ENCODE measurements at places on chromosomes 13 and 19.
A peak's percentile ranks its signal among the peaks of the same experiment; 100 is the strongest.

GRCh38 chr13:31946091-31946770 is 85.3 kb upstream of the FRY start:
- no peak for DNase-seq

DNA sequence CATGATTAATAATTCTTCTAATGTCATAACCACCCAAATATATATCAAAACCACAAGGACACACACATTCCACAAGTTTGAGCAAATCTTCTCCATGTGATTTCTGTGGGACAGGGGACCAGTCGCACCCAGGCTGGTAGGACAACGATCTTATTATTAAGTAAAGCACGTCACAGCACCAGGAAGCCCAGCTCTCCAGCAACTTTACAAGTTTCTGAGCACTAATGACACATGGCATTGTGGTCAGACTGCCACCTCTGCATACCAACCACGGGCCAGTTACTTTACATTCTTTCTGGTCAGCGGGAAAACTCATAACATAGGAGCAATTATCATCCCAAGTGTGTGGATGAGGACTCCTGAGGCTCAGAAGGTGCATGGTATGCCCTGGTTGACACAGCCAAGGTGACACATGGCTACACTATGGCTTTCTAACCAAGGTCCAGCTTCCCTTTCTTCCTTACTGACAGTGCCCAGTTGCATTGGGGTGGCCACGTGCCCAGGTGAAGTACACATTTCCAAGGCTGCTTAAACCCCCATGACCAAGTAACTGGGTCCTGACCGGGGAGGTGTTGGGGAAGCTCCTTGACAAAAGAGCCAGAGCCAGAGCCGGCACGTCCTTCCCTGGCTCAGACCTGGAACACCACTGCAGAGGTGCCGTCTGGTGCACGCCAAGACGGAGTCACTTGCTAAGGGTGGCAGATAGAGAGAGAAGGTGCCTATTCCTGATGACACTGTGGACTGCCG is 27.4 kb downstream of the LATS2 start:
- no peak for DNase-seq

DNA sequence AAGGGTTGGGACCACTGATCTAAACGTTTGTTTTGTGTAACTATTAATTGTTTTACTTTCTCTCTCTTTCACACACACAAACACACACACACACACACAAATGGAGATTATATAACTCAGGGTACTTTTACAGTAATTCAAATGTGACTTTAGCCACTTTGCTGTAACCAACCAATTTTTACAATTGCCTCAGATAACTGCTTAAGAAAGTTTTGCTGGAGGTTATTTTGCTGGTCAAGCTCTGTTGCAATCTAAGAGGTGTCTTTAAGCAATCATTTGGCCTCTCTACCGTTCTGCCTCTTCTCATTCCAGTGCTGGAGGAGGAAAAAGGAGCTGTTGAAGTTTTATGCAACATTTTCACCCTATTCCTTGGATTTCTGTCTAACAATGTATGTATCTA is 63.0 kb downstream of the TBC1D4 start:
- no peak for DNase-seq

- DNase-seq = no peak
These were observed 665.2 kb downstream of the TBC1D4 start for GRCh38 chr13:74816737-74817136.

DNA sequence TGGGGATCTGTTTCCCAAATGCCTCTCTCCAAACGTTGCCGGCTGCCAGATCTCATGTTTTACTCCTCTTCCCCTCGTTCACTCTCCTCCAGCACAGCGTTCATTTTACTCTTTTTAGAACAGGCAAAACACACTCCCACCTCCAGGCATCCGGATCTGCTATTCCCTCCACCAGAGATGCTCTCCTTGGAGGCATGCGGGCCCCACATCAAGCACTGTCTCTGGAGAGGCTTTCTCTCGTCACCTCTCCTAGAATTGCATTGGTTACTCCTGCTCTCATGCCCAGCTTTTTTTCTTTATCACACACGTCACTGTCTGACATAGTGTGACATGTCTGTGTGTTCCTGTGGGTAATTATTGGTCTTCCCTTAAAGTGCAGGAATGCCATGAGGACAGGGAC is 20.1 kb upstream of the MYADM start:
- DNase-seq = no peak

DNA sequence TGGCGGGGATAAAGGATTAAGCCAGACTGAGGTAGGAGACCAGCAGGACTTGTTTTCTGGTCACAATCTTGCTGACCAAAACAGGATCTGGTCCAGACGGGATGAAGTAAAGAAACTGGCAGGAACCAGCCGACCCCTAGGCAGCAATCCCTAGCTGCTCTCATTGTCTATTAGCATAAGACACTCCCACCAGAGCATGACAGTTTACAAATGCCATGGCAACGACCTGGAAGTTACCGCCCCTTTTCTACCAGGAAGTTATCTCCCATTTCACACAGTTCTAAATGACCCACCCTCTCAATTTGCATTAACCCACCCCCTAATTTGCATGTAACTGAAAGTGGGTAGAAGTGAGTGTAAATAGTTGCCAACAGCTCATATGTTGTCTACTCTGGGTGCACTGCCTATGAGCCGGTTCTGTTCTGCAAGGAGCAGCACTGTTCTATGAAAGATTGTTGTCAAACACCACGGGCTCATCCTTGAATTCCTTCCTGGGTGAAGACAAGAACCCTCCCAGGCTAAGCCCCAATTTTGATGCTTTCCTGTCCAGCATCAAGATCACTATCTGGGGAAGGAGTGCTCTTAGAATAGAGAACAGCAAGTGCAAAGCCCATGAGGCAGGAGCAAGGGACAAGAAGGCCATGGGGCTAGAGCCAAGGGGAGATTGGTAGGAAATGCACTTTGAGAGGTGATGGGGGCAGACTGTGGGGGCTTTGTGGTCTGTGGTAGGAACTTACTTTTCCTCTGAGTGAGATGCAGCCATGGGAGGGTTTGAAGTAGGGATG is 13.9 kb upstream of the FBXO27 start:
- DNase-seq = no peak

DNA sequence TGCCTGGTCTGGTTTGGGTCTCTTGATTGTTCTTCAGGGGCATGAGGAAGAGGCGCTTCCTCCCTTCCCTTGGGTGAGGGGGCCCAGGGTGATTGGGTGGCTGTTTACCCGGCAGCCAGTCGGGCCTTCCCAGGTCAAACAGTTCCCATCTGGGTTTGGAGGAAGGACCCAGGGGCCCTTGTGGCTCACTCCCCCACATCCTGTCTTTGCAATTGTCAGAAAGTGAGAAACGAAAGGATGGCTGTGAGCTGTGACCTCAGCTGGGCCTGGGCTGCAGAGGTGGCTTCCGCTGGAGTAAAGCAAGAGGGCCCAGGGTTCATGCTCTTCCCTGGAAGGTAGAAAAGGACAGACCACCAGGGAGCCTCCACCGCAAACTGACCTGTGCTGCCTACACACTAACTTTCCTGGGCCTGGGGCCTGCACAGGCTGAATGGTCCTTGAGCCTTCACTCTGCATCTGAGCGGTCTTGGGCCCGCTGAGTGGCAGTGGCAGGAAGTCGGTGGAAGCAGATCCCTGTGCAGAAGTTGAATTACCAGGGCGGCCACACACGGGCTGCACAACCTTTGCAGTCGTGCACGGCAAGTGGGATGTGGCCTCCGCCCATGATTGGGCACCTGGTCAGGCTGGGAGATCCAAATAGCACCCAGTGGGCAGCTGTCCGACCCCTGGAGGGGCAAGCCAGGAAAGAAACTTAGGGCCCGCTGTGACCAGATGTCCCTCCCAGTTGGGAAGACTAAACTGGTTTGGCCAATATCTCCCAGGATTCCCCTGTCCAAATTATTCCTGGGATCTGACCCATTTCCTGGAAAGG is 5.3 kb upstream of the CD79A start:
- peak; percentile 19 for DNase-seq

GRCh38 chr13:78393286-78394142 is 209.8 kb downstream of the POU4F1 start:
- no peak for DNase-seq

DNA sequence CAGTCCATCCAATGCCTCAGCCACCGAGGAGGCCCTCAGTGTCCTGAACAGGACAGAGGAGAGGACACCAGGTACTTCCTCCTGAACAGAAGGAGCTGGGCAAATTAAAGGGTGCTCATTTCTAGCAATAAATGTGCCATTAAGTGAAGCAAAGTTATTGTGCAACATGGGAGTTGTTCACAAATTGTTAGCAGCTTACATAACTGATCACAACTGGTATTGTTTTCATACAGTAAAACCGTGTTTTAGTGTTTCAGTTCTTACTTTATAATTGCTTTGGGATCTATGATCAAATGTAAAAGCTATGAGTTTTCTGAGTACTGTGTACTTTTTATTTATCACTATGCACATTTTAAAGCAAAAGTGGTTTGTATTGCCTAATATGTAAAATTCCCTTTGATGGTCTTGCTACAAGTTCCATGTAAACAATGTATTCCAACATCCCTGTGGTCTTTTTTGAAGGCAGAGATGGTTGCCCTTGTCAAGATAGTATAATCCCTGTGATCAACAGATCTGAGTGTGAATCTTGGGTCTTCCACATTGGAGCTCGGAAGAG is 263.1 kb downstream of the FGF14 start:
- no peak for DNase-seq

DNA sequence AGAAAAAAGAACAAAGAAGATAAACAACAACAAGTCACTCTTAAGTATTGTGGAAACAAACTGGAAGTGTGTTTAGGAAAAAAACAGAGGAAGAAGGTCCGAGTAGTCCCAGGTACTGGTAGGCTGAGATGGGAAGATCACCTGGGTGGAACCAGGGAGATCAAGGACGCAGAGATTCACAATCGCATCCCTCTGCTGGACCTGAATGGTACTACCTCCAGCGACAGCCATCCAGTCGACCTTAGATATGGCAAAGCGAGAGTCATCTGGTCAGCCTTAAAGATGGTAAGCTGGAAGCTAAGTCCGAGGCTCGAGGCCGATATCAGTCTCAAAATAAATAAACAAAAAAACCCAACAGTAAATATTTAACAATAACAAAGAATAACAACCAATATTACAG is 44.9 kb upstream of the ZNF91 start:
- peak; percentile 30 for DNase-seq

GRCh38 chr19:28633319-28634018 is 579.5 kb downstream of the UQCRFS1 start:
- peak; percentile 52 for DNase-seq

DNA sequence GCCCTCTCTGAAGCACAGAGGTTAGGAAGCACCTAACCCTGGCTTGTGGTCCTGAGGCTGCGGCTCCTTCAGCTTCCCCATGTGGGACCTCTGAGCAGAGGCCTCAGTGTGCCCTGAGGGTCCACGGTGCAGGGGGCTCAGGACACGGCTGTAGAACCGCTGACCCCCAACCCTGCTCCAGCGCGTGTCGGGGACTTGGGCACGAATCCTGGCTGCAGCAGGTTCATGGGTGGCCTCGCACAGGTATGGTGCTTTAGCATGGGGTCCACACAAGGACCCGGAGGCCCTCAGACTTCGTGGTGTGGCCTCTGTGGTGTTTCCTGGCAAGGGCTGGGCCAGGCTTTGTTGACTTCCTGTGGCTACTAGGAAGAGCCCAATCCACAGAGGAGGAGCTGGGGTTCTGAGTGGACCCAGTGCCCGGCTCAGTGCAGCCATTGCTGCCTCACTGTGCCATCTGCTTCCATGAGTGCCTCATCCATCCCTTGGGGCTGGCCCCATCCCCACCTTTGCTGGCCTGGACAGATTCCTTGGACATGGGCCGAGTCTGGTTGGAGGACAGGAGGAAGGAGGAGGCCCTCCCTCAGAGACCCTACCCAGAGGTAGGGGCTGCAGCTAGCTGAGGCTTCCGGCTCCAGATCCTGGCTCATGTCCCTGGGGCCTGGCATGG is 24.5 kb downstream of the ZBTB7A start:
- DNase-seq = no peak

DNA sequence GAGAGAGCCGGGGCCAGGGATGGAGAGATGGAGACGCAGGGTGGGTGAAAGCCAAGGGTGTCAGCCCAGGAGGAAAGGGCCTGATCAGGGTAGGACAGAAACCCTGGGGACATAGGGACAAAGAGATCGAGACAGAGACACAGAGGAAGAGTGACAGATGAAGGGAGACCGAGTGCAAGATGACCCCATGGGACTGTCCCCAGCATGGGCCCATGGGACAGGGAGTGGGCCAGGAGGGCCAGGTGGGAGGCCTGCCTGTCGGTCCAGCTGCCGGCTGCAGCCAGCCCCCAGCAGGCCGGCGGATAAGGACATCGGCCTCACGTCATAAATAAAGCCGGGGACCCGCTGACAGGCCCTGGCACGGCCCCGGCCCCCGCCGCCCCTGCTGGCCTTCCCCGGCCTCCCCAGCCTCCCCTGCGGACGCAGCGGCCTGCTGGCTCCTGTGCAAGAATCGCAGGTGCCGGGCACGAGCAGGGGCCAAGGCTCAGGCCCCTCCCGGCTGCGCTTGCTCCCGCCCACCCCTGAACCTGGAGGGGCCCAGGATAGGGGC is 6.3 kb downstream of the REX1BD start:
- DNase-seq = peak; percentile 48

- no peak for DNase-seq
These were observed 17.3 kb downstream of the MPND start for GRCh38 chr19:4360641-4361151.

DNA sequence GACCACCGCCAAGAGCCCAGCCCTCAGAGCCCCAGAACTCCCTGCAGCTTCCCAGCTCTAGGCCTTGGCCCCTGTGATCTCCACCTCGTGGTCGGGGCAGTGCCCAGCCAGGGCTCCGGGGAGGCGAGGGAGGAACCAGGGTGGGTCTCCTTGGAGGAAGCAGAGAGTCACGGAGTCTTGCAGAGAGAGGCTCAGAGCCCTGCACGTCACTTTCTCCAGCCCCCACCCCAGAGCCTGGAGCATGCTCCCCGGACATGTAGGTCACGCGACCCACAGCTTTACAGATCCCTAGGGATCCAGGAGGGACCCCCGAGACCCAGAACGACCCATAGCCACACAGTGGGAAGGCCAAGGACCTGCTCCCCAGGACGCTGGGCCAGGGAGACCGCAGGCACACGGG is 11.9 kb downstream of the GADD45B start:
- no peak for DNase-seq

DNA sequence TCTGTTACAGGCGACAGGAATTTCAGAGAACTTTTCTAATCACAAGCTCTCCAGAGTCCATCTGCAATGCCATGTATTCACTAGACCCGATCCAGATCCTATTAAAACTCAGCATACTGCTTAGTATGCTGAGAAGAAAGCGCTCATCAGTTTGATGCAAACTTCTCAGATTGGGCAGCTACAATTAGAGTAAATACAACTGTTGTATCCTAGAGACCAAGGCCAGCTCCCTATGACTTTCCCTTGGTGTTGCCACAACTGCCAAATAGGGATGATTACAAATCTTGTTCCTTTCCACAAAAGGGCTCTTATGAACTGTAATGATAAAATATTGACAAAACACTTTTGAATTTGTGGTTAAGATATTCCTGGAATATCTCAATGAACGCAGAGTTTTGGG is 191.2 kb downstream of the SPRY2 start:
- no peak for DNase-seq

GRCh38 chr19:19134687-19135158 is 3.6 kb downstream of the TMEM161A start:
- peak; percentile 32 for DNase-seq

DNA sequence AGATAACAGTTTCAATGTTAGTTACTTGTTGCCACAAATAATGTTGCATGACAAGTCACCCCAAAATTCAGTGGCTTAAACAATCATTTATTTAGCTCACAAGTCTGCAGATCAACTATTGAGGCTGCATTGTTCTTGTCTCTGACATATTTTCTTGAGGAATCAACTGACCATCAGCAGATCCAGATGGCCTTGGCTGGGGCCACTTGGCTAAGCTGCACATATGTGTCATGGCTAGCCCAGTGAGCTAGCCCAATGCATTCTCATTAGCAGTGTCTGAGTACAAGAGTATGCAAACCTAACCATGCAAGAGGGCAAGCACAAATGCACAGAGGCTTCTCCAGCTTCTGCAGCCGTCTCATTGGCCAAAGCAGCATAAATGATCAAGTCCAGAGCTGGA is 180.4 kb downstream of the DNAJC15 start:
- no peak for DNase-seq
